Calu3 (cell line): ENCODE measurements at places on chromosomes 2 and 18. TPM values are rescaled to one million over a fixed set of nuclear protein-coding genes. Genes with fewer than 3 reads are reported as not detected.
A peak's percentile ranks its signal among the peaks of the same experiment; 100 is the strongest.

DNA sequence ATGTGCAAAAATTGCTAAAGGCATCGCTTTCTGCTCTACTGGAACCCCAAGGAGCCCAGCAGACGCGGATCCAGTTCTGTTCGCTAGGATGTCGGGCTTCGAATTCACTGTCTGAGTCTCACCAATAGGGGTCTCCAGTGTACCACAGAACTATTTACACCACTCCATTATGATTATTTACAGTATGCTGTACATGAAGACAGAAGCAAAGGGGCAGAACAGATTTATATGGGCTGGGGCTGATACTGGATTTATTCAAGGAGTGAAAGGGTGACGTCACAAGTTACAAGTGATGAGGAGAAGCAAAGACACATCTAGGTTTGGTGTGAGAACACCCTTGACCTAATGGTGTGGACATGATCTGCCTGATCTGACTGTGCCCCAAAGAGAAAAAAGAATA lies 185.3 kb upstream of the ATP5MC3 start:
- DNase-seq, result peak; percentile 62

DNA sequence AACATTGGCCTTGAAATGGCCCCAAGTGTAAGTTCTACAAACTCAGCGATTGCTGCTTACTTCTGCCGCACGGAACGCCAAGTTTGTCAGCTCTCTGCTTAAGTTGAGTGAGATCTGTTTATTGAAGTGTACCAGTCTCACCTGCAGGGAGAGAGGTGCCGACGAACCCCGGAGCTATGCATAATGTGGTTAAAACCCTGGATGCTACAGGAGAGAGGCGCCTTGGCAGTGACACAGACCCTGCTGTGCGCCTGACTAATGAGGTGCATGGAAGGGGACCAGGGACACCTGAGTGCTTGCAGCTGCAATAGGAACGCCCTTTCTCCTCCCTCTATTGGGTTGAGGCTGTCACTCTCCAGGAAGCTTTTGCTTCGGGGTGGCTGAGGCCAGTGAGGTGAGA lies 979 bp downstream of the SLC9A2 start:
- peak; percentile 61 for DNase-seq

GRCh38 chr2:28394331-28394877 lies 1.7 kb downstream of the FOSL2 start:
- peak; percentile 67 for DNase-seq

GRCh38 chr2:12506846-12507245 lies 209.9 kb upstream of the TRIB2 start:
- DNase-seq, result no peak

DNA sequence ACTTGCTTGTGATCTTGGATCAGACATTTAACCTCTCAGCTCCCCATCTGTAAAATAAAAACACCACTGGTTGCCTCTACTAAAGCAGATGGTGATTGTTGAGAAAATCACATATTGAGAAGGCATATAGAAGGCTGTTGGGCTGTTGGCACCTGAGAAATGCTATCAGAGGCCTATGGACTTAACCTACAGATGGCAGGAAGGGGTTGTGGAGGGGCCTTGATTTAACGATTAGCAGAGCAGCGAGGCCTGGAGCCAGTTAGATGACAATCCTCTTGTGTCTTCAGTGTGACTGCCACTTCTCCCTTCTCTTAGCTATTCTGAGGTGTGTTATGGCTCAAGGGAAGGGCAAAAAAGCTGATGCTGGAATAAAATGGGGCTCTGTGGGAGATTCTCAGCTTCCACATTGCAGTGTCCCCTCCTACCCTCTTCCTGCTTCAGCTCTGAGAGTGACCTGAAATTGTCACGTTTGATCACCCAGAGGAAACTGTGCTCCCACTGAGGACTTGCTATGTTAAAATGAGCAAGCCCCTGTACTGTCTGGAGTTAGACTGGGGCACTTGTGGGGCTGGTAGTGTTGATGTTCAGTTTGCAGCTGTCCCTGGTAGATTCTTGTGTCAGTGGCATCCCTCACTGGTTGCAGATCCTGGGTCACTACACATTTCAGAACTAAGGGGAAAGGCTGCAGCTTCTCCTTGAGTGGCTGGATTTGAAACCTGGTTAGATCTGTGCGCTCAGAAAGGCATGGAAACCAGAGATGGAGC lies 31.5 kb downstream of the CXCR4 start:
- DNase-seq, result no peak

- no peak for DNase-seq
These were observed 1245.1 kb upstream of the LRRTM1 start for GRCh38 chr2:81549646-81550045.

DNA sequence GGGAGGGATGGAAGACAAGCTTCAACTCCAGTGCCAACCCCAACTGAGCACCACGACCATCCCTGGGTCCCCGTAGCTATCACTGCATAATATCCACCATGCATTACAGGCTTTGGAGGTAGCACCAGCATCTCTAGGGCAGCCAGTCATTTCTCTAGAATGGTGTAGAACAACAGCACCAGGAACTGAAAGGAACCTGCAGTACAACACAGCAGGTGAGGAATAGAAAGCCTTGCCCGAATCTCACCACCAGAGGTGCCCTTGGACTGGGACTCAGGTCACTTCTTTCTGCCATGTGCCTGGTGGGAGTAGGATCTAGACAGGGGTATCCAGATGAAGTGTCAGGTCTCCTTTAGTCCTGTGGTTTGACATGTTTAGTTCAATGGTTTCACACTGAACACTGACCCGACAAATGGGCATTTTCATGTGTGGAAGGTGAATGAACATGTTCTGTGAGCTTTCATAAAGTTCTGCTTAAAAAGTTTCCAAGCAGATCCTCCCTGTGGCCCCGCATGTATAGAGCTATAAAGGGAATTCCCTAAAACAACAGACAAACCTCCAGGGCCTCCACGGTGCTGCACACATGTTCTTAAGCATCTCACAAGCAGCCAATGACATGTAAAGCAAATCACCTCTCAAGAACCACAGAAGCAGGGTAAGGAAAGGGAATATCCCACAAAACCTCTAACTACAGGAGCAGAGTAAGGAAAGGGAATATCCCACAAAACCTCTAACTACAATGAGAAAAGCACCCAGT lies 208.3 kb downstream of the AFF3 start:
- no peak for DNase-seq

DNA sequence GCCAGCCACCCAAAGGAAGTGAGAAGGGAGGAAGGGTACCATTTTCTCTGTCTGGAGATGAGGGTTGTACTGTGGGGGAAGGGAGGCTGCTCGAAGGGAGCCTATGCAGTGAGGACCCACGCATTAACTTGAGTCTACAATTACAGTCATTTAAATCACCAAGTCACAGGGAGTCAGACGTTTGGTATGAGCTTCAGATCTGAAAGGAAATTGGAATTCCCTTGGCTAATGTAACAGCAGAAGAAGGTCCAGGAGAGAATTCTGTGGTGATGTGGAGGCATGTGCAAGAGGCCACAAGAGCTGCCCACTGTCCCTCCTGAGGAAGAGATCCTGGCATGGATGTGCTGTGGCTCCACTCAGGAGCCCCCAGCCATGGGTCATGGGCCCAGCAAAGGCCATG lies 22.5 kb downstream of the DAPL1 start:
- DNase-seq, result no peak

- no peak for DNase-seq
These were observed 509.7 kb downstream of the TDRD15 start for GRCh38 chr2:21633466-21633865.

DNA sequence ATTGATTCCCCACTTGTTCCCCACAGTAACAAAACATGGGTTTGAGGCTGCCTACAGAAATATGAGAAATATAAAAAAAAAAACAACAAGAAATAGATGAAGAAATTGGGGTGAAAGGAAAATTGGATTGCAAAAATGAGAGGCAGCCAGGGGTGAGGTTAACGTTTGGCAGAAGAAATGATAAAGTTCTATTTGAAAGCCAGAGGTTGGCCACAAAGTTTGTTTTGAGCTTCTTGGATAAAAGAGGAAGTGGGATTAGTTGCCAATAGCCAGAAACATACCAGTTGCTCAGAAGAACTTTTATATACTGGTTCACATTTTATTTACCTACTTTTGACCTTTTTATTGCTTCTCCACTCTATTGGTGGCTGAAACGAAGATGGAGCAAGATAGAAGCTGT lies 67.5 kb downstream of the FASTKD2 start:
- DNase-seq, result no peak

GRCh38 chr18:59402432-59403090 lies 43.5 kb upstream of the LMAN1 start:
- peak; percentile 89 for DNase-seq

DNA sequence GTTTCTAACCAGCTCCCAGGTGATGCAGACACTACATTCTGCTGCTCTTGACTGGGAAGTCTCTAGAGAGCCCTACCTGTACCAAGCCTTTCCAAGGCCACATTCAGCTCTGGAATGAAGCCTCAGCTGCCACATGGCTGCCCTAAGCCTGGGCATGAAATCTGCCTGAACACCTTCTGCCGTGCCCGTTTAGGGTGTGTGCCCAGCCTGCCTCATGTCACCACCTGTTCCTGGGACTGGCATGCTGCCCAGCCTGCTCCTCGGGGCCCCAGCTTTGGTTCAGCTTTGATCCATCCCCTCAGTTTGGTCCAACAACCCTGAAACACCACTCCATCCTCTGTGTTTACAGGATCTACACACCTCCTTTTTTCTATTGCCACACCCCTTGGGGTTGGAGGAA lies 210.9 kb downstream of the L3MBTL4 start:
- no peak for DNase-seq

GRCh38 chr2:8453904-8454302 lies 228.0 kb upstream of the ID2 start:
- no peak for DNase-seq

Gene SPATA3
- not detected in 2 replicates for total RNA-seq

Gene APCDD1
- total RNA-seq, result 0.51 TPM in 1 of 2 replicates, not detected in the other

Gene MRPL30
- total RNA-seq, result 38.8 and 39.0 TPM in 2 replicates
